ENCODE measurements at places on chromosomes 2 and 18.

- DNase-seq = peak; percentile 45
Measured at GRCh38 chr2:230008708-230009066, 60.0 kb downstream of the SLC16A14 start.

GRCh38 chr2:127661949-127662510, 13.3 kb downstream of the LIMS2 start:
- peak; percentile 32 for DNase-seq

- no peak for DNase-seq
Measured at GRCh38 chr18:48663096-48663930, 124.5 kb downstream of the CTIF start.

DNA sequence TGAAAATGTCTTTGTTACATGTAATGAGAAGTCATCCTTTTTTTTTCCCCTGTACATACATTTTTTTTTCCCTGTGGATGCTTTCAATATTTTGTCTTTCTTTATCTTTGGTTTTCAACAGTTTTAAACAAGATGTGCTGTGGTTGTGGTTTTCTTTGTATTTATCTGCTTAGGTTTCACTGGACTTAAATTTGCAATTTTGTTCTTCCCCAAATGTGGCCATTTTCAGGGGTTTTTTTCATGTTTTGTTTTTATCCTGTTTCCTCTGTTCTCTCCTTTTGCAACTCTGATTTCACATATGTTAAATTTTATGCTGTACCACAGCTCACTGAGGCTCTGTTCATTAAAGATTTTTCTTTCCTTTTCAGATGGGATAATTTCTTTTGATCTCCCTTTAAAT, 41.7 kb downstream of the GALNT1 start:
- DNase-seq = no peak

DNA sequence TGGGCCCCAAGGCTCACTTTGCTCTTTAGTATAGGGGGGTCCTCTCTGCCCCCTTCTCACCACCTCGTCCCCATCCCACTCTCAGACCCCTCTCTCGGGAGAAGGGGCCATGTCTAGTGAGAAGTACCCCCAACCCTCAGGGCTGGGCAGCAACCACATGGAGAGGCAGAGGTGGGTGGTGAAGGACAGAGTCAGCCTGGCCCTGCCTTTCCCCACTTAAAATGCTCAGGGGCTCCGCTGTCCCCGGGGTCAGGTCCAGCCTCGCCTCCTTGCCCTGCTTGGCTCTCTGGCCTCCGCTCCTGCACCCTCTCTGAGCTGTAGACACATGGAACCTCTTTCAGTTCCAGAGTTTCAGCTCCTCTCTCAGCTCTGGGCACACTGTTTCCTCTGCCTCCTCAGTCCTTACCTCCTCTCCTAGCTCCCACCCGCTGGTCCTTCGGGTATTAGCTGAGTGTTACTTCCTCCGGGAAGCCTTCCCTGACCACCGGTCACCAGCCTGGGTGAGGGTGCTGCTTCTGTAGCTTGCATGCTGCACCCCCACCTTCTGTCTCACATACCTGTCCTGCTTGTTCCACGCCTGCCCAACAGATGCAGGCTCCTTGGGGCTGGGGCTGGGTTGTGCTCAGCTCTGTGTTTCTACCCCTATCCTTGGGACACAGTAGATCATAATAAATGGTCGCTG, 79.5 kb upstream of the OTOF start:
- DNase-seq = no peak

DNA sequence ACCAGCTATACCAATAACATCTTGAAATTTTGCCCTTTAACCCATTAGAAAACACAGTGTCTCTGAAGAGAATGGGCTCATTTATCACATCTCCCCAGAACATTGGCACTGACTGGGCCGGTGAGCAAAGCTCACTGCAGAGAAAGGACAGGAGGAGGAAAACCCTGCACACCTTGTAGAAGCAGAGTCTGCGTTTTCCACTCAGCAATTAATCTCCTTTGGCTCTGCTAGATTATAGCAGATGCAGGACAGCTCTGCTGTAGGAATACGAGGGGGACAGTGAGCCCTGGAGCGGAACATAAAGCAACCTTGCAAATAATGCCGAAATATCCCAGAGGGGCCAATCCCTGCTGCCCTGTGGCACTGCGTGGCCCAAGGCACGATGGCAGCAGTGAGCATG, 113.9 kb downstream of the TSN start:
- DNase-seq = no peak

GRCh38 chr18:24014062-24014985, at the start of gene TTC39C:
Gene TTC39C (plus strand): TSS chr18:24014754. CDS start chr18:24014872, 118 bp downstream.
- peak; percentile 45 for DNase-seq

DNA sequence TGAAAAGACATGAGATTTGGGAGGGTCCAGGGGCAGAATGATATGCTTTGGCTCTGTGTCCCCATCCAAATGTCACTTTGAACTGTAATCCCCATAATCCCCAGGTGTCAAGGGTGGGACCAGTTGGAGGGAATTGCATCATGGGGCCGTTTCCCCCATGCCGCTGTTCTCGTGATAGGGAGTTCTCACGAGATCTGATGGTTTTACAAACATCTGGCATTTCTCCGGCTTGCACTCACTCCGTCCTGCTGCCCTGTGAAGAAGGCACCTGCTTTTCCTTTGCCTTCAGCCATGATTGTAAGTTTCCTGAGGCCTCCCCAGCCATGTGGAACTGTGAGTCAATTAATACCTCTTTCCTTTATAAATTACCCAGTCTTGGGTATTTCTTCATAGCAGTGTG, 51.4 kb downstream of the LPIN1 start:
- DNase-seq = no peak

GRCh38 chr2:42192010-42192373, 22.8 kb downstream of the EML4 start:
- DNase-seq = no peak

GRCh38 chr18:64799376-64799775, 650.5 kb upstream of the LINC00305 start:
- DNase-seq = no peak

DNA sequence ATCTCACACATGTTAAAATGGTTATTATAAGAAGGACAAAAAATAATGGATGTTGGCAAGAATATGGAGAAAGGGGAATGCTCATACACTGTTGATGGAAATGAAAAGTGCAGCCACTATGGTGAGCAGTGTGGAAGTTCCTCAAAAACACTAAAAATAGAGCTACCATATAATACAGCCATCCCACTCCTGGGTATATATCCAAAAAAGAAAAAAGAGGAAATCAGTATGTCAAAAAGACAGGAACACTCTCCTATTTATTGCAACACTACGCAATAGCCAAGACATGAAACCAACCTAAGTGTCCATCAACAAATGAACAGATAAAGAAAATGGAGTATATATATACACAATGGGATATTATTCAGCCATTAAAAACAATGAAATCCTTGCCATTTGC, 642.6 kb downstream of the RNF144A start:
- no peak for DNase-seq

GRCh38 chr2:44124500-44124899, 44.2 kb upstream of the PPM1B start:
- no peak for DNase-seq

GRCh38 chr2:37588316-37588777, 83.1 kb downstream of the CDC42EP3 start:
- DNase-seq = no peak

- DNase-seq = no peak
Measured at GRCh38 chr2:240210198-240210965, 69.9 kb upstream of the OTOS start.

DNA sequence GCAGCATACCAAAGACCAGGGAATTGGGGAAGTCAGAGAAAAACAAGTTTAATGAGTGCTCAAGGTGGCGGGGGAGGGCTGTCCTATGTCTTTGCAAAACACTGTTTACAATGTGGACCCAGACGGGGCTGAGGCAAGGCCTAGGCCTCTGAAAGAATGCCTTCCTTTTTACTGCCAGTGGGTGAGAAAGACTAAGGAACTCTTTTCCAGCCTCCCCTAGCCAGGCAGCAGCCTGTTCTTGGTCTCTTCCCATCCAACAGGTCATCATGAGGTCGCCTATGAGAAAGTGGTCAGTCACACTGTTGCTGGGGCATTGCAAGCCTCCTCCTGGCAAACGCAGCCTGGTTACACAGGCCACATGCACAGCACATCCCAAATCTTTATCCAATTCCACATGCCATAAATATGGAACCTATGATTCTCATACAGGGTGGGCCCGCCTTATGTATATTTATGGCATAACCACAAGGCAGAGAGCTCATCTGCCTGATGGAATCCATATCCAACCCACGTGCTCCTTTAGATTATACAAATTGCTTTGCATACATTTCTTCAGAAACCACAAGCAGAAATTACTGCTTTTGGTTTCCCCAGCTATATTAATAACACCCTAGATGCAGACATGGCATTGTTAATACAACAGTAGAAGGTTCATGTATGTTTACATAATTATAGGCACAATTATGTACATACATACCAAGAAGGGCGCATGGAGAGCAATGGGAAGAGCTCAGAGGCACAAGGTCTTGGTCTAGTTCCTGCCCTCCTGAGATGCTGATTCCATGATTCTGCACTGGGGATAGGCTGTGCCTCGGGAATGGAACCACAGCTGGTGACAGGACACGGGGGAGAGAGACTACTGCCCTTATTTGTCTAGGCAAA, 48.6 kb downstream of the NRP2 start:
- DNase-seq = peak; percentile 96

DNA sequence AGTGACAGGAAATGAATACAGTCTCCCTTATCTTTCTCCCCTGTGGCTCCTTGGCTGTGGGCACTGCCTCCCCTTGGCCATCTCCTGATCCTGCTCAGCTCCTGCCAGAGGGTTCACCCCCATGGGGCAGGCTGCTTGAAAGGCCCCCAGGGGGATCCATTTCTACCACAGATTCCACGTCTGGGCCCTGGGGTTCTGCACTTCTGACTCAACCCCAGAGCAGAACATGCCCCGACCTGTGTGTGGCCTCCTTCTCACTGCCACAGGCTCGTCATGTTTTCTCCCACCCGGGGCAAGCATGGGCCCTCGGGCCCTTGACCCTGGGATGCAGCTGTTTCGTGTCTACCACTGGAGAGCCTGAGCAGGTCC, 122.2 kb downstream of the ACKR3 start:
- no peak for DNase-seq

- DNase-seq = no peak
Measured at GRCh38 chr18:73750052-73750451, 397.6 kb downstream of the FBXO15 start.

- DNase-seq = no peak
Measured at GRCh38 chr2:143482771-143483170, 353.6 kb downstream of the ARHGAP15 start.

DNA sequence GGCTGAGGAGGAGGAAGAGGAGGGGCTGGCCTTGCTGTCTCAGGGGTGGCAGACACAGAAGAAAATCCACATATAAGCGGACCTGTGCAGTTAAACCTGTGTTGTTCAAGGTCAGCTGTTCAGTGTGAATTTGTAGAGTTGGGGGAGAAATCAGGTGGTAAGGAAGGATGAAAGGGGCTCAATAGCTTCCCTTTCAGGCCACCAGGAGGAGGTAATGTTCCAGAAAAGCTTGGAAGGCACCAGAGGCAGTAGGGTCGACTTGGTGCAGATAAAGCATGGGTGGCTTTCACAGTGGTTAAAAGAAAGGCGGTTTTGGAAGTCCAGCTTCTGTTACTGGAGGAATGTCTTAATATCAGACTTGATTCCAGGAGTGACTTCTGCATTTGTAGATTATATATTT, 167.4 kb downstream of the THSD7B start:
- peak; percentile 0 for DNase-seq

GRCh38 chr2:136962105-136962725, 196.9 kb downstream of the THSD7B start:
- DNase-seq = no peak

DNA sequence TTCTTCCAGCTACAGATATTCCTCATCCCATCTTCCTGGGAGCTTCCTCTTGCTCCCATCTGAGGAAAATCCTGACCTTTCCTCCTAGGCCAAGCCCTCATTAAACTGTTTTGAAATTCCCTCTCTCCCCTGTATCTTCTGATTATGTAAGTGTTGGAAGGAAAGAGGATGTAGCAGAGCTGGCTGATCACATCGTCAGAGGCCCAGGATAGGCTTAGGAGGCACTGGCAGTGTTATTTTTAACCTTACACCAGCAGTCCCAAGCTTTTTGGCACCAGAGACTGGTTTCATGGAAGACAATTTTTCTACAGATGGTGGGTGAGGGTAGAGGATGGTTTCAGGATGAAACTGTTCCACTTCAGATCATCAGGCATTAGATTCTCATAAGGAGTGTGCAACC, 630.4 kb downstream of the EPHA4 start:
- no peak for DNase-seq

DNA sequence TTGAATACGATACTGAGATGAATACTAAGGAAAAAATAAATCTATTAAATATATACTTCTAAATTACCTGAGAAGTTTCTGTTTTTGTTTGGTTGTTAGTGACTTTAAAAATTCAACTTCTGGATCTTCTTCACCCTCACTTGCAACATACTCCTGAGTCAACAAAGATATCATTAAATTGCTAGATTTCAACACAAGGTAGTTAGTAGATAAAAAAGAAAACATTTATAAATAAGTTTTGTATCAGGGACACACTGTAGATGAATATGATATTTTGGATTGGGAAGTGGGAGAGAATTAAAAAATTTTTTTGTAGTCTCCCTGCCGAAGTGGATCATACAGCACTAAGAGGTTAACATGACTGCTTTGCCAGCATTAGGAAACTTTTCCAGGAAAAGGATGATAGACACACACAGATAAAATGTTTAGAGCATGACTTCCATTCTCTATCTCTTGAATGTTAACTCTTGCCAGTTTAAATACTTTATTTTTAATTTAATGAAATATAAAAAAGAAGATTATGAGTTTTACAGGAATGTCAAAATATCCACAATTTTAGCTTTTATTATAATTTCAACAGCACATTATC, 15.9 kb downstream of the SP9 start:
- DNase-seq = no peak

- no peak for DNase-seq
Measured at GRCh38 chr2:9247177-9247576, 40.6 kb downstream of the ASAP2 start.

DNA sequence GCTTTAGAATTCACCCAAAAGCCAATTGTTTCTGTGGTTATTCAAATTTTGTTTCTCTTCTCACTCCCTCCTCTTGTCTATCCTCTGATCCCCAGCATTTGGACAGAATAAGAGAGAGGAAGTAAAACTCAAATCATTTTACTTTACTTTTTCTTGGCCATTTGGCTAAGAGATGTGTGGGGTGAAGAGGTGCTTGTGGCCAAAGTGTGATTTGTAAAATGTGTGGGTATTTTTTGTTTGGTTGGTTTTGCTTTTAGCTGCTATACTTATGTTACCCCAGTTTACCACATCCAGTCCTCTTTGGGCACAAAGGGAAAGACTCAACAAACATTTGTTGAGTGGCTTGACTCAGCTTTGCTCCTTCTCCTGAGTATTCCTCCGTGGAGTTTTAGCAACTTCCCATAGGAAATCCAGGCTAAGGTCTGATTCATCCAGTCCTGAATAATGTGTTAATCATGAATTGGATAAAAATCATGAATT, 109.1 kb upstream of the CYP1B1 start:
- DNase-seq = no peak

DNA sequence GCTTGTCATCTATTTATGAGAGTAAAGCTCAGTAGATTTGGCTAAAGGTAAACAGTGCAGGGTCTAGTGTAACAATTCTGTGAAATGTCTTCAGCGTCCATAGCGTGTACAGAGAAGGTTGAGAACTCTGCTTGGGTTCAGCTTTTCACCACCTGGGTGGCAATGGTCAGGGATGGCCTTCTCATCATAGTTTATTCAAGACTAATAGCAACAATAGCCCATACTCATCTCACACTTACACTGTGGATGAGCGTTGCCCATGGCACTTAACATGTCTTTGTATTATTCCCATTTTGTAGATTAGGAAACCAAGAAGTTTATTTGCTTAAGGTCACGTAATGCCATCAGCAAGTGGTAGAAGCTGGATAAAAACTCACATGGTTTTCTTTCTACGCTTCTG, 106.8 kb upstream of the RND3 start:
- no peak for DNase-seq

GRCh38 chr18:51461956-51462355, 264.5 kb upstream of the MEX3C start:
- peak; percentile 28 for DNase-seq

Measured in fibroblast of villous mesenchyme (primary cell).